T-cell (primary cell): ENCODE measurements at places on chromosomes 1 and 21.
A peak's percentile ranks its signal among the peaks of the same experiment; 100 is the strongest.

DNA sequence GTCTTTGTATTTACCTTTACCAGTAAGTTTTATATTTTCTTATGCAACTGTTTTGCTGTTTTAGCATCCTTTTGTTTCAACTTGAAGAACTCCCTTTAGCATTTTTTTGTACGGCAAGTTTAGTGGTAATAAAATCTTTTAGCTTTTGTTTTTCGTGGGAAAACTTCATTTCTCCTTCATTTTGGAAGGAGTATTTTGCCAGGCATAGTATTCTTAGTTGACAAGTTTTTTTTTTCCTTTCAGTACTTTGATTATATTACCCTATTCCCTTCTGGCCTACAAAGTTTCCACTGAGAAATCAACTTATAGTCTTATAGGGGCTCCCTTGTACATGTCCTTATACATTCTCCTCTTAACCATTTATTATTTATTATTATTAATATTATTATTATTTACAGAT is 22.6 kb upstream of the SOD1 start:
- no peak for DNase-seq
- H3K4me1 ChIP-seq = no peaks in the 10 kb centered on the region
- no peak overlapping the region for H3K27ac ChIP-seq
- peaks cover 5% of the 10 kb centered on the region for H3K27me3 ChIP-seq
- no peaks in the 10 kb centered on the region for H3K36me3 ChIP-seq

DNA sequence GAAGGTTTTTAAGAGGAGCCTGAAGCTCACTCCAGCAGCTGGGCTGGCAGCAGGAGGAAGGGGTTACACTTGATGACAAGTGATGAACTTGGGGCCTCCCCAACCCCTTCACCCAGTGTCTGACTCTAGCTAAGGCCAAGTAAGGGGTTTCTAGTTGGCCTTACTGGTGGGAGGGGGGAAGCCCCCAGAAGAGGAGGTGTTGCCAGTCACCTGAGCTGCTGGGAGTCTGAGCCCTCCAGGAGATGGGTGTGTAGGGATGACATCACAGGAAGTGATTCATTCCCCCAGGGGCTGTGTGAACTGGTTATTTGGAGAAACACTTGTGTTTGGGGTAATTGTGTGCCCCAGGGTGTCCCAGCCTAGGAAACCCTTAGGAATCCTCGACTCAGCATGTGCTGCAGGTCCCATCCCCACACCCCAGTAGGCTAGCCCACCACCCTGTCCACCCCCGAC is 3.1 kb downstream of the PADI1 start:
- H3K36me3 ChIP-seq = no peaks in the 10 kb centered on the region
- H3K4me3 ChIP-seq = no peak overlapping the region
- no peak for DNase-seq
- H3K27me3 ChIP-seq = no peaks in the 10 kb centered on the region
- H3K4me1 ChIP-seq = peaks cover 15% of the 10 kb centered on the region

DNA sequence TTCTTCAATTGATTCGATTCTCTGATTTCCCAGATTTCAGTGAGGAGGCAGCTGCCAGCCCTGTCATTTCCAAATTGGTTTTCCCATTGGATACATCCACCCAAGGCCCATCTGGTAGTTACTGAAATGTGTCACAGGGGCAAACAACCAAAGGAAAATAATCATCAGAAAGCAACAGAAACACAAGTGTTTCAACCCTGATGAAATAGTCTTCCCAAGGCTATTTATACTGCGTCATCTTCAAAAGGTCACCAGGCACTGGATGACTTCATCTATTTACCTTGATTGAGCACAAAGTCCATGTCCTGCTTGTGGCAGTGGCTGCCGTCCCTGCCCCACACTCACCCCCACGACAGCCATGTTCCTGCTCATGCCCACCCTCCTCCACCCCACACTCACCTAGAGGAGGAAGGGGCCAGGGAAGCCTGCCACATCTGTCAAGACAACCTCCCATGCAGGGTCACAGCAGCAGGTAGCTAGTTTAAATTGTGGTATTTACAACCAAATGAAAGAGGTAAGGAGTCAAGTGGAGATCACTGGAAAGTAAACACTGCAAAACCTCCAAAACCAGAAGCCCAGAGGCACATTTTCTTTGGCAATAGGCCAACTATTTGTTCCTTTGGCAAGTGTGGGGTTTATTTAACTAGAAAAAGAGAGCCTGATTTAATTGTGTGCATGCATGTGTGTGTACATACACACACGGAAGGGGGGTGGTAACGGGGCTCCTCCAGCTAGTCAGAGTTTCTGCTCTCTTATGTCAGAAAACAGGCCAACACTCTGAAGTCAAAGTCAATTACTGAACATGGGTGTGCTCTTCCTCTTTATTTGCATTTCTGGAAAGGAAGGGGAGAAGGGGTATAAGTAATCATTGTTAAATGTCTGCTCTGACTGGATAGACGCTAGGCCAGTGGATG is 49.5 kb upstream of the RAB4A start:
- DNase-seq = no peak
- no peaks in the 10 kb centered on the region for H3K27me3 ChIP-seq
- no peak overlapping the region for H3K4me3 ChIP-seq
- no peak overlapping the region for H3K27ac ChIP-seq

- H3K4me3 ChIP-seq = peak within 1 kb of the TSS; percentile 92
- peaks cover 45% of the 10 kb centered on the region for H3K4me1 ChIP-seq
- DNase-seq = no peak
- H3K36me3 ChIP-seq = no peaks in the 10 kb centered on the region
Measured at GRCh38 chr1:44405031-44405797, at the start of gene RNF220. Gene RNF220, plus strand, starts transcription at chr1:44405255.

DNA sequence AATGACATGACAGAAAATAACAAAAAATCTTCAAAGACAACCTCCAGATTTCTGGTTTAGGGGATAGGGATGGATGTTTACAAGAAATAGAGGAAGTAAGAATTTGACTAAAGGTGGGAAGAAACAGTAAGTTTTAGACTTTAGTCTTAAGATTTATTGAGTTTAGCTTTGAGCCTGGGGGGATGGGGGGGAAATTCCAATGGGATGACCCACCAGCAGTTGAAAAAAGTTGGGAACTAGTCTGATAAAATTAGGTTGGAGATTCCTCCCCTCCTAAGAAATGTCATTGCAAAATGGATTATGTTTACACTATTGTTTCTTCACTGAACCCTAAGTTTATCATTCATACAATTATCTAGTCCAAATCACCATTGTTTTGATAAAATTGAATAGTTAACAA is 28.4 kb downstream of the WDR26 start:
- DNase-seq = no peak
- no peaks in the 10 kb centered on the region for H3K27me3 ChIP-seq
- H3K27ac ChIP-seq = no peak overlapping the region

DNA sequence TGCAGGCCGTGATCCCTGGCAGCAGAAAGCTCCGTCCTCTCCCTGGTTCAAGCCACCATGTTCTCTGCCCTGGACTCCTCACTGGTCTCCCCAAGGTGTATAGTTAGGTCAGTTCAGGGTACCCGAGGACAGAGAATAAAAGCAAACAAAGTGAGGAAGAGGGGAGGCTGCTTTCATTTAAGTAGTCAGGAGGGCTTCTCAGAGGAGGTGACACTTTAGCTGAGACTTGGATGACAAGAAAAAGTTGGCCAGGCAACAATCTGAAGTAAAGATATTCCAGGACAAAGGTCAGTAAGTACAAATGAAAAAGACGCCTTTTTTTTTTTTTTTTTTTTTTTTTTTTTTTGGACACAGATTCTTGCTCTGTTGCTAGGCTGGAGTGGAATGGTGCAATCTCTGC is 257.8 kb upstream of the TMEM51 start:
- peaks cover 37% of the 10 kb centered on the region for H3K27me3 ChIP-seq
- no peak overlapping the region for H3K27ac ChIP-seq
- no peak overlapping the region for H3K4me3 ChIP-seq
- no peaks in the 10 kb centered on the region for H3K36me3 ChIP-seq
- H3K4me1 ChIP-seq = no peaks in the 10 kb centered on the region
- no peak for DNase-seq

DNA sequence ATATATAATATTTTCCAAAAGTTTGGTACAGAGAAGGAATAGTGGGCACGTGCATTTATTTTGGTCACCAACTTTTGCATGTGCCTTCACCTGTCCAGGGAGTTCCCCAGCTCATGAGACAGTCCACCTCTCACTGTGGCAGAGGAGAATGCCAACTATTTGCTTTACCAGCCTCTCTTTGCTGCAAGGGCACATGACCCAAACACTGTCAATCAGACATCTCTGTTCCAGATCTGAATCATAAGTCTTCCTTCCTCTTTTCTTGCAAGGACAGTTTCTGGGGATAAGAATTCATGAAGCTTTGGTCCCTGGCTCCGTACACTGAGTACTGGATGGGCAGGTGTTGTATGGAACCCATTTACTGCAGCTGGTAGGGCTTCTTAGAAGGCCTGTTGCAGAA is 38.6 kb downstream of the C1orf87 start:
- no peaks in the 10 kb centered on the region for H3K4me1 ChIP-seq
- no peak overlapping the region for H3K27ac ChIP-seq
- H3K4me3 ChIP-seq = no peak overlapping the region
- DNase-seq = no peak
- H3K36me3 ChIP-seq = no peaks in the 10 kb centered on the region

DNA sequence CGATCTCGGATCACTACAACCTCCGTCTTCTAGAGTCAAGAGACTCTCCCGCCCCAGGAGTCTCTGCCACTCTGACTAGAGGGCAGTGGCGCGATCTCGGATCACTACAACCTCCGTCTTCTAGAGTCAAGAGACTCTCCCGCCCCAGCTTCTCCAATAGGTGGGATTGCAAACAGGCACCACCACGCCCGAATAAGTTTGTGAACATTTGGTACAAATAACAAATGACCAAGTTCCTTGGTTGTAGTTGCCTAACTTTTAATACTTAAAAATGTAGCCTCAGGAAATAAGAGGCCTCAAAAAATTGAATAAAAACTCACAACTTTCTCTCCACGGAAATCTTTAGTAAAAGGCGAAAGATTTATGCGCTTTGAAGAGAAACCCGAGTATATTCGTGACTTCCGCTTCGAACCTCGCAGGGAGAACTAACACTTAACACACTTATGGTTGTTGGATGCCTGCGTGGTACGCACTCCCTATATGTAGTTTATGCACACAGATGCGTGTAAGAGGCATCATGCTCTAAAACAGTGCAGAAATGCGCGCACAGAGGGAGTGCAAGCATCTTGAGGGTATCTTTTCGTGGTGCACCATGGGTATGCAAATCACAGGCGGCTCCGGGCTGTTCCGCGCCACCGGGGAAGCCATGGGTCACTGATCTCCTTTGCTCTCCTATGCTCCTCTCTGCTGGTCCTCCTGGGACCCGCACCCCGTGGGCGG is 11.4 kb downstream of the BTBD19 start:
- H3K4me3 ChIP-seq = peak overlapping the region; percentile 77
- H3K27ac ChIP-seq = peak overlapping the region; percentile 100
- H3K27me3 ChIP-seq = no peaks in the 10 kb centered on the region
- H3K36me3 ChIP-seq = no peaks in the 10 kb centered on the region
- peak; percentile 55 for DNase-seq

- no peak overlapping the region for H3K27ac ChIP-seq
- H3K4me3 ChIP-seq = no peak overlapping the region
- no peaks in the 10 kb centered on the region for H3K4me1 ChIP-seq
Measured at GRCh38 chr1:7670334-7671145, 100.6 kb upstream of the VAMP3 start.

GRCh38 chr21:45120975-45121374 is 46.6 kb downstream of the ADARB1 start:
- no peaks in the 10 kb centered on the region for H3K4me1 ChIP-seq
- H3K36me3 ChIP-seq = no peaks in the 10 kb centered on the region

DNA sequence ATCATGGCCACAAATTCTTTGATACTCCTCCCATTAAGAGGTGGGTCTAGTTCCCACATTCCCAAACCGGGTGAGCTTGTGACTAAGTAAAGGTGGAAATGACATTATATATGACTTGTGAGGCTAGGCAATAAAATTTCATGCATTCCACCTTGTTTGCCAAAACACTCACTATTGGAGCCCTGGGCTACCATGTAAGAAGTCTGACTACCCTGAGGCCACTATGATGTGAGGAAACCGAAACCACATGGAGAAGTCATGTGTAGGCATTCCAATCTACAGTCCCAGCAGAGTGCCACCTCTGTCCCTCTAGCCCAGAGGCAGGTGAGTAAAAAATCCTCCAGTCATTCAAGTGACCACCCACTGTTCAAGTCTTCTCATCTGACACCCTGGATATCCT is 17.9 kb upstream of the SMG7 start:
- no peaks in the 10 kb centered on the region for H3K4me1 ChIP-seq
- H3K27ac ChIP-seq = no peak overlapping the region
- no peak overlapping the region for H3K4me3 ChIP-seq
- no peaks in the 10 kb centered on the region for H3K36me3 ChIP-seq
- H3K27me3 ChIP-seq = peaks cover 13% of the 10 kb centered on the region

DNA sequence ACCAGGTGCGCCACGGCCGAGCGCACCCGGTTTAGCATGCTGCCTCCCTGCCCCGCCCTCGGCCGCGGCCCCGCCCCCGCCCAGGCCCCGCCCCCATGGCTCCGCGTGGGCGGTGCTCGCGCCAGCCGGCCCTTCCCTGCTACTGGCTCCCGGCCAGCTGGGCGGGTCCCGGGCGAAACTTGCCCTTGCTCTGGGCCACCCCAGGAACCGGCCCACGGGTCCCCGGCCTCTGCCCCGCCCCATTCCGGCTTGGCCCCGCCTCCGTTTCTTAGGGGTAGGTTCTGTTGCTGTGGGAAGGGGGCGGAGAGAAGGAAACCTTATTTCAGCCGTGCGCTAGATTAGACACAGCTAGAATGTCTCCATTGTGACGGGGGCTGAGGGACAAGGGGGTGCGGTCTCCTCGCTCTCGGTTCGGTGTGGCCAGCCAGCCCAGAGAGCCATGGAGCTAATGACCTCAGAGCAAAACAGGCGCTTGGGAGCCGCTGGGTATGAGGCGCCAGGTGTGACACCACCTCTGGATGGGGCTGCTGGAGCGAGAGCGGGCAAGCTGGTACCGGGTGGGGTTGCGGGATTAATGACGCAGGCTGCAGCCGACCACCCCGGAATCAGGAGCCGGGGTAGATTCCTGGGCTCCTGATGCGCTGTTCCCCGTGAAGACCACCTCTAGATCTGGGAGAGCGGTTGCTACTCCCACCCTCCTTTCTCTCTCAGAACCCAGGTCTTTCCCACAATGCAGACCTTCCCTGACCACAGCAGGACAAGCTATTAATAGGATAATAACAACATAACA is at the start of gene PPM1J:
PPM1J (minus strand) TSS at position 69 of the 790 bp plus-strand sequence; CDS start at position 38, 31 bp downstream.
- DNase-seq = peak; percentile 91
- H3K36me3 ChIP-seq = no peaks in the 10 kb centered on the region
- H3K27me3 ChIP-seq = peaks cover 2% of the 10 kb centered on the region
- H3K27ac ChIP-seq = no peak within 1 kb of the TSS
- H3K4me3 ChIP-seq = peak within 1 kb of the TSS; percentile 55

- no peak overlapping the region for H3K4me3 ChIP-seq
- H3K4me1 ChIP-seq = peaks cover 6% of the 10 kb centered on the region
- no peak overlapping the region for H3K27ac ChIP-seq
Measured at GRCh38 chr1:15709226-15709625, 25.1 kb downstream of the PLEKHM2 start.
